ENCODE measurements at places on chromosomes 11 and 22. TPM values are rescaled to one million over a fixed set of nuclear protein-coding genes. Genes with fewer than 3 reads are reported as not detected.

Gene ARHGAP42
- total RNA-seq = 21.6 TPM

DNA sequence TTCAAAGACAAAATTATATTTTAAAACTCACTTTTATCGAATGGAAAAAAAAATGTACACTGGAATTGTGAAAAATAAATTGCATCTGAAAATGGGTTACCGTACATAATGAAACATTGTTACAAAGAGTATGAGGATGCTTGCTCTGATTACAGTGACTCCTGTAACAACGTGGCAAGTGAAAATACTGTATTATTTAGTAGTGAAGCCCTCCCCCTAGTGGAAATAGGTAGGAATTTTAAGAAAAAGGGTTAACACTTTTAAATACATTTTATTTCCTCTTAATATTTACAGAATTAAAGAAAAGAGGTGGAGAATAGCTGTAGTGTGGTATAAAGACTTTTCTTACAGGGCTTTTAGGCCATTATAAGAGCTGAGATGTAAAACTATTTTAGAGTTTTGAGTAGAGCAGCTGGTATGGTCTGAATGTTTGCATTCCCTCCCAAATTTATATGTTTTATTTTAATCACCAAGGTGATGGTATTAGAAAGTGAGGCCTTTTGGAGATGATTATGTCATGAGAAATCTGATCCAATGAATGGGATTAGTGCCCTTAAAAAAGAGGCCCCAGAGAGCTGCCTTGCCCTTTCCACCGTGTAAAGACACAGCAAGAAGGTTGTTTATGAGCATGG is 25.2 kb downstream of the FAM76B start:
- no peaks in the 10 kb centered on the region for H3K4me1 ChIP-seq
- no peaks in the 10 kb centered on the region for H3K27me3 ChIP-seq
- no peak overlapping the region for H3K4me3 ChIP-seq
- H3K36me3 ChIP-seq = no peaks in the 10 kb centered on the region
- no peak for DNase-seq
- H3K27ac ChIP-seq = no peak overlapping the region

GRCh38 chr11:14908214-14908880 is 16.3 kb upstream of the CYP2R1 start:
- H3K4me1 ChIP-seq = peaks cover 4% of the 10 kb centered on the region
- H3K27me3 ChIP-seq = no peaks in the 10 kb centered on the region
- no peaks in the 10 kb centered on the region for H3K36me3 ChIP-seq
- H3K4me3 ChIP-seq = no peak overlapping the region
- no peak for DNase-seq

Gene KRTAP5-2
- total RNA-seq = not detected

All from neural crest cell (in vitro differentiated cells).